ENCODE measurements at places on chromosomes 3 and 15. TPM values are rescaled to one million over a fixed set of nuclear protein-coding genes. Genes with fewer than 3 reads are reported as not detected.

DNA sequence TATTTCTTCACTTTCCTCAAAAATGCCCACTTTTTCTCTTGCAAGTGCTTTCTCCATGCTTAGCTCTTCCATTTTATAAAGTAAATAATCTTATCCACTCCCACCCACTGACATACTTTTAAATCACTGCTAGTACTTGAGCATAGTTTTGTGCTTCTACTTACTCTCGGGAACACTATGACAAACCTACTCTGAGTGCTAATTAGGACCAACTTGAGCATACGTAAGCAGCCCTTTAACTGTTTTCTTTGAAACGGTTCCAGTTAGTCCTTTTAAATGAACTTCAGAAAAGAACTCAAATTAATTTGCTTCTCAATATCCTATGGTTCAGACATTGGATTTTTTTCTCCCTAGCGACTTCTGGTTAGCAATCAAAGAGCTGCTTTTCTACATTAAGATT, 280.0 kb upstream of the SOX2 start:
- DNase-seq = no peak

DNA sequence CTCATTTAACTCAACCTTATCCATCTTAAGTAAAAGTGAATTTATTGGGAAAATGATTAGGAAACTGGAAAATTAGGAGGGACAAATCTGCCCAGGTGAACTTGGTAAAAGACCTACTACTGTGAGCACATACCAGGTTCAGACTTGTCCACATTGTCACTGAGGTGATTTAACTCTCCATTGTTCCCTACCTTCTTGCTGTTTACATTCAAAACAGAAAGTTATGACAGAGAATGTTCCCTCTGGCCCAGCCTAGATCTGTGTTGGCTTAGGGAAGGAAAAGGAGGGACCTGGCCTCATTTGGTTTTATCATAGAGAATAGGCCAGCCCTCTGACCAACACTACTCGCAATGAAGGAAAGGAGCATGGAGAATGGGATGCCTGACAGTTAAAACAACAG, 117.6 kb downstream of the SATB1 start:
- DNase-seq = no peak

GRCh38 chr3:97810779-97811390, 10.9 kb upstream of the CRYBG3 start:
- DNase-seq = no peak

The FAM107A gene
- 78.0 TPM for total RNA-seq

GRCh38 chr3:10775828-10776227, 40.2 kb upstream of the SLC6A11 start:
- DNase-seq = no peak

- DNase-seq = no peak
Observed at GRCh38 chr3:140424211-140424610, 253.7 kb upstream of the TRIM42 start.

The PPP1R14D gene
- total RNA-seq = not detected

DNA sequence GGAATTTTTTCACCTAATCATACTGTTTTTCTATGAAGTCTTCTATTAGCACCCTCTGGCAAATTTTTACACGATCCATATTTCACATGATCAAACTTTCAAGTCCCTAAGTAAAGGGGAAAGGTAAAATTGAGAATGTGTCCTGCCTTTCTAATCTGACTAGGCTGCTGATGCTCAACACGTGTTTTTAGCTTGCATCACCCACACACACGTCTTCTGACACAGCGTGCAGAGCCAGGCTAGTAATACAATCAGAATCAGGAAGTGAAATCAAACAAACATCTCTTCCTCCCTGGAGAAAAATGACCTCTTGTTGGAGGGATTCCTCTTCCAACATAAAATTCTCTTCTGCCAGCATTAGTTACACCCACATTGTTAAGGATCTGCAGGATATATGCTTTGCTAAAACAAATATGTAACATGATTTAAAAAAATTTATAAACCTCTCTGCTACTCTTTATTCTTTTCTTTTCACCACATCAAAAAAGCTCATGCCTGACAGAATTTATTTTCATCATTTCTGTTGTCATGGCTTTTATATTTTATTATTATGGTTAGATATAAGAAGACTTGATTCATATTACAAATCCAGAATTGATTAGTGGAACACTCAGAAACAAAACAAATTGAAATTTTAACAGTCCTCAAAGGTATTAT, 122.4 kb downstream of the RAP2B start:
- DNase-seq = no peak

The AGTR1 gene
- total RNA-seq = 2.2 TPM

The AGBL1 gene
- total RNA-seq = not detected

DNA sequence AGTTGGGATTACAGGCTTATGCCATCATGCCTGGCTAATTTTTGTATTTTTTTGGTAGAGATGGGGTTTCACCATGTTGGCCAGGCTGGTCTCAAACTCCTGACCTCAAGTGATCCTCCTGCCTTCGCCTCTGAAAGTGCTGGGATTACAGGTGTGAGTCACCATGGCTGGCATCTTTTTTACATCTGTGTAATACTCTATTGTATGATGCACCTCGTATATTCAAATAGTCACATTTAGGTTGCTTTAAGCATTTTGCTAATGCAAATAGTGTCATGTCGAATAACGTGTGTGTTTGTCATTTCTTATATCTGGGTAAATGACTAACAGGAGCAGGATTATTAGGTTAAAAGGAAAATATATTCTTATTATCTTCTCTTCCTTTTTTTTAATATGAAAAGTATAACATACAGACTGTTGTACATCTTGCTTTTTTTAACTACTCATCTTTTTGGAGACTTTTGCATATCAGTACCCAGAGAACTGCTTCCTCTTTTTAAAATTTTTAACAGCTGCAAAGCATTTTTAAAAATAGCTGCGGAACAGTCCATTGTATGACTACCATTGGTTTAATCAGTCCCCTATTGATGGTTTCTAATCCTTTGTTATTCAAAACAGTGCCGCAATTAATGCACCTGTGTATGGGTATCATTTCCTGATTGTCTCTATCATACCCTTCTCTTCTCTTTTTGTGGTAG, 13.4 kb downstream of the SCAMP5 start:
- DNase-seq = no peak

GRCh38 chr15:58992181-58992580, 4.7 kb downstream of the RNF111 start:
- no peak for DNase-seq

DNA sequence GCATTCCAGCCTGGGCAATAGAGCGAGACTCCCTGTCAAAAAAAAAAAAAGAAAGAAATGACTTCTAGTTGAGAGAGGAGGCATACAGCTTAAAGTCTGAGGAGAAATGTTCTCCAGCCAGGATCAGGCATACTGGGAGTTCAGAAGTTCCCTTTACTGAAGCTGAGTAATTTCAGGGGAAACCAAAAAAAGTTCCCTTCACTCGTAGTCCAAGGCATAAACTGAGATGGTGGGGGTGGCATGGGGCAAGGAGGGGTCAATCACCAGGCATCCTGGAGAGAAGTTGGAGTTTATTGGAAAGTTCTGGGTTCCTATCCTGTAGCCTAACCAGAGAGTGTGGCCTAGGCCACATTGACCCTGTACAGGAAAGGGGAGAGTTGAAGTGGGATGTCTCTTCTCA, 5.9 kb downstream of the GPX1 start:
- no peak for DNase-seq

DNA sequence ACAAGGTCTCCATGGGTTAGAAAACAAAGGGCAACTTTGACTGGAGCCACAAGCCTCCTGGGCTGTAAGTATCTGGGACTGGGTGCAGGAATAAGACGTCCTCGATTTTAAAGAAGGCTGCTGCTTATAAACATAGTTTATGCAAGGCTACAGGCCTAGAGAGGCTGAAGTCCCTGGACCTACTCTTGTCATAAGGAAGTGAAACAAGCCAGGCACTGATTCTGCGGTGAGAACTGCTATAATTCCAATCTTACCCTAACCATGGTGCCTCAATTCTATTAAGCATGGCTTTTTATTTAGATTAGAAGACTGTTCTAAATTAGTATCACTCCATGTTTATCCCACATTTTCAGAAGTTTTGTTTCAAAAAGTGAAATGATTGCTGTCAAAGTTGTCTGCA, 777.6 kb downstream of the PLOD2 start:
- no peak for DNase-seq

The SENP2 gene
- 25.1 TPM for total RNA-seq

DNA sequence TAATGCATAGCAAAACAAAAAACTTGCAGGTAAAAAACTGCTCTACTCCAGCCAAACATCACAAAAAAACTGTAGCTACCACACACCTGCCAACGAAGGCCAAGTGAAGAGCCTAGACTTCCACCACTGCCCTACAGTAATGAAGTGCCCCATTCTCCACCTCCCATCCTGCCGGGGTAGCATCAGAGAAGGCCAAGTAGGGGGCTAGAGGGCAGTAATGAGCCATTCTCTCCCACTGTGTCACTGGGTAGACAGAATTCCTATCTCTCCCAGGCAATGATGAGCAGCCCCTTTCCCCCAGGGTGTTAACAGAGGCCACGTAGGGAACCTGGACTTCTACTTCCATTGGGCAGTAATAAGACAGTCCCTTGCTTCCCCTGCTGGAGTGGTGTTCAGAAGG, 9.5 kb downstream of the SEC22C start:
- no peak for DNase-seq

The ZFYVE19 gene
- total RNA-seq = 30.9 TPM

GRCh38 chr15:57555270-57555669, 36.4 kb upstream of the MYZAP start:
- DNase-seq = no peak

DNA sequence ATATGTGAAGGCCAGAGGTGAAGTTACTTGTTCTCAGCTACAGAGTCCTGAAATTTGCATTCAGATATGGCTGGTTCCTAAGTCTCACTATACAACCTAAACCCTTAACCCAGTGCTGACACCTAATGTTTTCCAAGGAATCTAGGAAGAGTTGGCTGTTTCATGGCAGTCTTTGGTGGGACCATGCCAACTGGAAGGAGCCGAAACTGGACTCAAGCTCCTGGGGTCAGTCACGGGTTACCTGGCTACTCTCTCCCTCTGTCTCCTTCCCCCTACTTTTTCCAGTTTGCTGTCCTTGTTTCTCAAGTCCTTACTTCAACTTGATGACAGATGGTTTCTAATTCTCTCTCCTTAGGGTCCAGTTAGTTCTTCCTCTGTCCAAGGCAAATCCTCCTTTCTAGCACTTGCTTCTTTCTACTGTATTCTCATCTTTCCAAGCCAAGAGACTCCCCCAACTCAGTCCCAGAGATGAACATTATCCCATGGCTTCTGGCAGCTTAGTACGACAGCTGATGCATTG, 88.6 kb upstream of the COL6A5 start:
- no peak for DNase-seq

DNA sequence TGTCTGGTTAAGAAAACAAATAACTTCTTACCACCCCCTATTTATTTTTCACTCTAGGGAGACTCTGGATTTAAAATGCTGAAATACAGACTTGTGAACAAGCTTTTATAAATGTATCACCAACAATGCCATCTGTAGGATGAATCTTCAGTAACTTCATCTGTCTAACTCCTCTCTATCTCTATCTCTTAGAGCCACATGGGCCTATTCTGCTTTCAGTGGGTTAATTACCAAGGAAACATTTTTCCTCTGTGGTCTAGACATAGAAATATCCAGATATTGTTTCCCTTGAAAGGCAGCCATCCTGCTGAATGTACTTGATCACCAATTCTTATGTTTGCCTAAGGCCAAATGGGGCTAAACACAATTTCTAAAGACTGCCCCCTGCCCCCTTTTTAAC, 167.6 kb upstream of the COL8A1 start:
- DNase-seq = no peak

GRCh38 chr15:66429546-66429945, 42.8 kb downstream of the MAP2K1 start:
- no peak for DNase-seq

GRCh38 chr3:112514527-112515128, 15.4 kb upstream of the BTLA start:
- no peak for DNase-seq

The NTRK3 gene
- total RNA-seq = 4.0 TPM

- DNase-seq = peak; percentile 57
Observed at GRCh38 chr3:125129512-125129997, 73.8 kb upstream of the HEG1 start.

DNA sequence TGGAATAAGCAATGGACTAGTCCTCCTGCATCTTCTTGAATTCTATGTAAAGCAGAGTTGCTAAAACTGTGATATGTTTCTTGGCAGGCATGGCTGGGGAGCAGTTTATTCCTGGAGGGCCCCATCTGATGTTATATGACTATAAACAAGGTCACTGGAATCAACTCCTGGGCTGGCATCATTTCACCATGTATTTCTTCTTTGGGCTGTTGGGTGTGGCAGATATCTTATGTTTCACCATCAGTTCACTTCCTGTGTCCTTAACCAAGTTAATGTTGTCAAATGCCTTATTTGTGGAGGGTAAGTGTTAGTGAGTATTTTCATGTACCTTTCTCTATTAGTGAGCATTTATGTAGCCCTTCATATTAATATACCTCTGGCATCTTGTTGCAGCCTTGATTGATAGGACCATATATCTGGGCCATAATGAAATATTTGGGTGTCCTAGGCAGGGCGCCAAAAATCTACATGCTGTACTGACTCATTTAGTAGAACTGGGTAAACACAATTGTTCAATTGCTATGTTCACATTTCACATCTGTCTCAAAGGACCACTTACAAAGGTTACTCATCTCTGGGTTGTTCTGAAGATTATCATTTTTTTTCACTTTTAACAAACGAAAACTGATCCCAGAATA, 52.6 kb upstream of the ADGRG7 start:
- no peak for DNase-seq

DNA sequence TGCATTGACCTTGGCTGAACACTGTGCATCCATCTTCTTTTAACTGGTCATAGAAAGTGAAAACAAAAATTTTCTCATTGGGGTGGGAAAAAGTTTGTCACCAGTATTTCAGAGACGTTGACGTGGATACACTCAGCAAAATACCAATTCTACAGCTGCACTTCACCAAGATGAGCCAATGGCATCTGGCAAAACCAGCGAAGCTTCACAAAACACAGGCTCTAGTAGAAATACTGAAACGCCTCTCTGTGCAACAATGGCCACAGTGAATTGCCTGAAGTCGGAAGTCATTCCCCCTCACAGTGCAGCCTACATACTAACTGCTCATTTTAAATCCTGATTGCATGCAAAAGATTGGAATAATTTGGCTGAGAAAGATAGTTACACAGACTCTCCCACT, 17.0 kb downstream of the PCYT1A start:
- DNase-seq = no peak

- DNase-seq = no peak
Observed at GRCh38 chr3:164460851-164461250, 617.4 kb downstream of the SI start.

GRCh38 chr3:13013151-13013561, 60.1 kb downstream of the IQSEC1 start:
- DNase-seq = no peak
